Stimulated activated CD8-positive, alpha-beta memory T cell treated with anti-CD3 and anti-CD28 coated beads, Interleukin-4, amount 100 ng/mL, for 4 hours (primary cell): ENCODE measurements at places on chromosomes 3 and 15.

GRCh38 chr3:138338811-138339210, 9.2 kb upstream of the NME9 start:
- DNase-seq = no peak

GRCh38 chr15:70192041-70192440, 94.3 kb upstream of the TLE3 start:
- DNase-seq = no peak

DNA sequence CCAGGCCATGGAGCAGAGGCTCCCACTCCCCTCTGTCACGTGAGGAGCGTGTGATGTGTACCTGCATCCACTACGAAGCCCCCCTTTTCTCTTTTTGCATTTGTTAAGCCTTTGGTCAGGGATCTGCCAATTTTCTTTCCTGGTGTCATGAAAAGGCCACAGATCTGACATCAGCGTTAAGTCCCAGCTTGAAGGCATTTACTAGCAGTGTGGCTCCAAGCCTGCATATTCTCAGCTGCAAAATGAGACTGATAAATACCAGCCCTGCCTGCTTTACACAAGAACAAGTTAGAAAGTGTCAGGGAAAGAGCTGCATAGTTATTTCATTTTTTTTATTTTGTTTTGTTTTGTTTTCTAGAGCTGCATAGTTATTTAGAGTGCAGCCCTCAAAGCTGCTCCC, 2.3 kb upstream of the ANKRD63 start:
- no peak for DNase-seq

DNA sequence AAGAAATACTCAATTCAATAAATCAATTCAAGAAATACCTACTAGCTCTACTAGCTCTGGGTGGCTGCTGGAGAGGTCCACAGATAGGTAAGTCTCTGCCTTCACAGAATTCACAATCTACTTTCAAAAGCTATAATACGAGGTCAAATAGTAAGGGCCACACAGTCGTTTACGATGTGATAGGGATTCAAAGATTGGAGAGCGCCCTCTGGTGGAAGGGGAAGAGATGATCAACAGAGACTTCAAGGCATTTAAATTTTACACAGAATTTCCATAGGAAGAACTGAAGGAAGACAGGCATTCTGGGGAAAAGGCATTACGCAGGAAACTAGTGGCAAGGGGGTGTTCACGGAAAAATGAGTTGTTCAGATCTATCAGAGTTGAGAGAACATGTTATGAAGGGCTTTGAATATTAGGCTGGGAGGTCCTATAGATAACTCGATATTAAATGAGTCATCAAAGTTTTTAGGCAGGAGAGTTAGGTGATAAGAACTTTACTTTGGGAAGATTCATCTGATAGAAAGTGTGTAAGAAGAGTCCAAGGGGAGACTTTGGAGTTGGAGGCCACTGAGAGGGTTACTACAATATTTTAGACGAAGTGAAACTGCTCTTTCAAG, 128.8 kb downstream of the FRMD5 start:
- peak; percentile 10 for DNase-seq

GRCh38 chr3:50323614-50324199, 1.2 kb upstream of the HYAL2 start:
- no peak for DNase-seq

- DNase-seq = no peak
Measured at GRCh38 chr3:160448845-160449635, 546 bp downstream of the TRIM59 start.

DNA sequence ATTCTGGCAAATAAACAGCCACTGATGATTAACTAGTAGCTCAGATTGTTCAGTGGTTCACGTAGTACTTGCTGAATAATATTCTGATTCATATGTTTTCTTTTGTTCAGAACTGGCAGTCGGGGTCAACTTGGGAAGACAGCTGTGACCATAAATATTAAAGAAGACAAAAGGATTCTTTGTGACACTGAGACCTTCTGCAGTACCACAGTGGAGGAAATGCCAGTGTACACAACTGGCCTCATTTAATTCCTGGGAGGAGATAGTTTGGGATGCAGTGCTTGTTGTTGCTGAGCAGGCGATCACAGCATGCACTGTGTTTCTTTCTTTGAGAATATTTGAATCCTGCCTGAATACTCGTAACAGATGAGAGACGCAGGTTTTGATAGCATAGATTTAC, 26.7 kb upstream of the MCF2L2 start:
- DNase-seq = no peak

GRCh38 chr3:50675179-50676030, 678 bp downstream of the DOCK3 start:
- no peak for DNase-seq

DNA sequence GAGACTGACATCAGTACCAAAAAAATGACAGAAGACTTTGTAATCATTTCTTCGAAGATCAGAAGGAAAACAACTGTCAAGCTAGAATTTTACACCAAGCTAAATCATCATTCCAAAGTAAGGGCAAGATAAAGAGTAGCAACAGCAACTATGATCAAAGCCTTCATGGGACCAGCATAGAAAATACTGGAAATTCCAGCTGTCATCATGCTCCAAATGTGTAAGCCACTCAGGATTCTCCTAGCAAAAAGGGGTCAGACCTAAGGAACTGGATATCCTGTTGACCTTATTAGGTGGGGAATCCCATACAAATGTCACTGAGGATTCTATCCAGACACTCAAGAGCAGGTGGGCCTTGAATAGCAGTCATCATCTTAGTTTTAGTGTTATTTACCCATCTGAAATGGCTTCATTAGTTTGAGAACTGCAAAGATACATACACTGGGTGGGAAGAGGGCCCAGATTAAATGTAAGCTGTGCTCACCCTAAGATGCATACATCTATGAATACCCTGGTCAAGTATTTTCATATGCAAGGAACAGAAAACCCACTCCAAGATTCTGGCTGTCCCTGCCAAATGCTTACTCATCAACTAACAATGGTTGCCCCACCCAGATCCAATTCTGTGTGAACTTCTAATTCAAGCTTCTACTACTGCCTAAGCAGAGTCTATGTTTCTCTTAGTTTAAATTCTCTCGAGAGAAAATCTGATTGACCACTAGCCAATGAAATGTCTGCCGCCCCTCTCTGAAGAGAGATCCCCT, 33.5 kb downstream of the CLDN18 start:
- no peak for DNase-seq

DNA sequence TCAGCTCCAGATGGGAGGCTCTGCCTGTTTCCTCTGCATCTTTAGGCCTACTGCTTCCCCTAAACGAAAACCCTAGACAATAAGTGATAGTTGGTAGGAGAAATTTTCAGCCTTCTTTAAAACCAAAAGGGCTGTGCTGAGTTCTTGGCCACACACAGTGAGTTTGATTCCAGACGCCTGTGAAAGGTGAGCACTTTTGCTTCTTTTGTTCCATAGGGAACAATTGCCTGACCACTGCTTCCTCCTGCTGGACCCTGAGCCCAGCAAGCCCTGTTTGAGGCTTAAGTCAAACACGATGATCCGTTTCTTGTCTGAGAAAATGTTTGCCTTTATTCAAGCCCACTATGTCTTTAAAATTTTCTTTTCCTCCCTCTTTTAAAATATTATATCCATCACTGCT, 493.9 kb downstream of the ZIC1 start:
- DNase-seq = no peak

- no peak for DNase-seq
Measured at GRCh38 chr3:57230006-57230405, 2.5 kb downstream of the APPL1 start.

GRCh38 chr15:94042180-94042928, 189.0 kb upstream of the MCTP2 start:
- no peak for DNase-seq

DNA sequence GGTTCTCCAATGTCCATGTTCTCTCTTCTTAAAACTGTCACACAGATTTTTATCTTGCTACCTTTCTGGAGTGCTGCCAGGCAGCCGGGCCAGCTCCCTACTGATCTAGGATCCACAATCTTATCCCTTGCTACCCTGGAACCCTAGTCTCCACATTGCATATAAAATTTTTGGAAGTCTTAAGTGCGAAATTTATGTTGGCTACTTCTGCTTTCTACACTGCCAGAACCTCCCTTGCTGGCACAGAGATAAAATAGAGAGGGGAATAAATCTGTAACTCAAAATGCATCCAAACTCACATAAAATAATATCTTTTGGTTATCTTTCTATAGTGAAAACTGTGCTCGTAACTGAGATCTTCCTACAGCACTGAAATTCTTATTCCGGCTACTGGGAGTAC, 182.6 kb downstream of the ZPLD1 start:
- no peak for DNase-seq

- DNase-seq = no peak
Measured at GRCh38 chr3:124927574-124928045, 6.9 kb downstream of the MUC13 start.

DNA sequence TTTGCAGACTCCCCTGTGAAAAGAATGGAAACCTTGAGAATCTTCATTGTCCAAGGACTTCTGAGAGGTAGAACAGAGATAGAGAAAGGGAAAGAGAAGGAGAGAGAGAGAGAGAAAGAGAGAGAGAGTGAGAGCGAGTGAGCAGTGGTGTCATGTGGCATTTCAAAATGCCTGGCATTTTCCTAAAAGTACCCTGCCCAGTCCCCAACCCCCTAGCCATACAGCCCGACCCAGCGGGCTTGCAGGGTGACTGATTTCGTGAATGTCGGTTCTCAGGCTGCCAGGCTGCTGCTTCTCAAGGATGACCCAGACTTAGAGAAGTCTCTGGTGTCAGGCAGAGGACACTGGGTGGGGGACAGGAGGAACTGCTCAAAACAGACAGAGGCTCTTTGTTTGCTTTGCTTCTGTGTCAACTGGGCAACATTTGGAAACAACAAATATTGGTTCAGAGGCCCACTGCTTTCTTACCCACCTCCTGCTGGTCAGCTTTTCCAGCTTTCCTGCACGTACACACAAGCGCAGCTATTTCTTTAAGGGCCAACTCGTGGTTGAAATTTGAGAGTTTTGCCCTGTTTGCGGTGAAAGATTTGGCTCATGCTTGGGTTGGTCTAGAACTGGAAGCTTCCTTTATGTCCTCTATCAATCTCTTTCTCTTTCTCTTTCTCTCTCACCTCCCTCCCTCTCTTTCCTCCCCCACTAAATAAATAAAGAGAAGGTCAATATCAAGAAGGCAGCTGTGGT, 3.7 kb upstream of the TF start:
- DNase-seq = no peak

DNA sequence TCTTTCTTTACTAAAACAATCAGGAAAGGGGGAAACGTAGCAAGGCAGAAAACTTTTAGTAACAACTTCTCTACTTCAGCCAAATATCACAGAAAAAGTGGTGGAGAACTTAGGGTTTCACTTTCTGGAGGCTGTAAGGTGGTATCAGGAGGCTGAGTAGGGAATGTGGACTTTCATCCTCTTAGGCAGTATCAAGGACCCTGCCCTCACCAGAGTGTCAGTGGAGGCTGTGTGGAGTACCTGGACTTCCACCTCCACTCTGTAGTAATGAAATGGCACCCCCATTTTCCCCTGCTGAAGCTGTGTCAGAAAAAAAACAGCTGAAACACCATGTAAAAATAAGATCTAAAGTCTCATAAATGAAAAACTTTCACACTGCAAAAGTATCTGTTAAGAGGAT, 11.2 kb upstream of the HHLA2 start:
- no peak for DNase-seq

DNA sequence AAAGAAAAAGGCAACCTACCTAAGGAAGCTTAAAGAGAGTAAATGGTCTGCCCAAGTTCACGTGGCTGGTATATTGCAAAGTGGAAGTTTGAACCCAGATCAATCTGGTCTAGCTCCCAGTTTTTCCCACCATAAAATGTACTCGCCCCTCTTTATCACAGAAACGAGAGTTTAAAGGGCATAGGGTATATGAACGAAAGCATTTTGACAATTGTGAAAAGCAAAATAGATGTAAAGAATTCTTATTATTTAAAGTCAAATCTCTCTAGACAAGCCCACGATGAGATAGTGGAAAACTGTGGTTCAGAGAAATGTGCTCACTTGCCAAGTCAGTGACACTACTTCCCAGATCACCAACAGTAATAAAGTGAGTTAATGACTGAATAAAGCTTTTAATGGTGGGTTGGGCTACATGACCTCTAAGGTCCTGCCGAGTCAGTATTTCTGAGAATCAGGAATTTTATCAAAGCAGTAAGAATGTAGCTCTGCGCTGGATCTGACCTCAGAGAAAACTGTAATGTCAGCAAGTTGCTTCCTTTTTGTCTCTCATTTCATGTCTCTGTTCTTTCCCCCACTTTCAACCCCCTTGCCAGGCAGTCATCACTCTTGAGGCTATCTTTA, 23.3 kb upstream of the NEO1 start:
- DNase-seq = no peak

DNA sequence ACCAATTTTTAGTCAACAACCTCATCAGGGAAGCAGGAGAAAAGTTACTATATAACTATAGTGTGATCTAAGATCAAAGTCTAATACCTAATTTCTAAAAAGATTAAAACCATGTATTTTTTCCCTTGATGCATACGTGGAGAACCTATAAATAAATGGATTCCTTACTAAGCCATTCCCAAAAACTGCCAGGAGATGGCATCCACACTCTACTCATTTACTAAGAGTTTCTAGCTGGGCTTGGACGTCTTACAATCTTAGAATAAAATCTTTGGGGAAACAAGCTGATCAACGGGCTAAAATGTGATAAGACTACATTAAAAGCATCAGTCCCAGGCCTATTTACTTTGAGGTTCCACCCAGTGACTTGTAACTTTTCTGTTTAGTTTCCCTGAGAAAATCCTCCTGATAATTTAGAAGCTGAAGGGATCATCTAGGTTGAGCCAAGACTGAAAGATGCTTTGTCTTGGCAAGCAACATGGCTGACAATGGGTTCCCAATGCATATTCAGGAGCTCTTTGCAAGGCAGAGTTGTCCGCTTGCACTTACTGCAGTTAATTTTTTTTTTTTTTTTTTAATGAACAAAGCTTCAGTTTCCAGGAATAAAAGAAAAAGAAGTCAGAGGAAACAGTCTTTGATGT, 85.5 kb upstream of the FGF12 start:
- DNase-seq = no peak

DNA sequence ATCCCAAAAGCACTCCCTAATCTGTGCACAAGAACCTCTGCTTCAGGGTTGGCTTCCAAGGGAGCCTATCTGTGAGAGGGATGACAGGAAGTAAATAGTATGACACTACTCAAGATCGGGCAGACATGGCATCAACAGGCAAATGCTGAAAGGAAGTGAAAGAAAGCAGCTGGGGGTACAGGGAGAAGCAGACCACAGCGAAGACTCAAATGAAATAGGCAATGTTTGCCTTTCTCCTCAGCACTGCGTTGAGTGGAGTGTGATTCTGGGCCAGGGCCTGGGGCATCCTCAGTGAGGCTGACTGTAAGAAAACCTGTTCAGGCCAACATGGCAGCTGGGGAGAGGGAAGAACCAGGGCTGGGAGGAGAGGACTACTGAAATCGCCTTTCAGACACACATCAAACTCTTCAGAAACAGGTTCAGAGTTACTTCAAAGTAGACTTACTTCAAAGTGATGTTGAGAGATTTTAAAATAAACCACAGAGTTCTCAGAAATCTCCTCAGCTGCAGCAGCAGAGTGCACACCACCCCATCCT, 96.6 kb downstream of the SLC9A9 start:
- no peak for DNase-seq

GRCh38 chr3:55292360-55292759, 194.7 kb downstream of the WNT5A start:
- no peak for DNase-seq

- no peak for DNase-seq
Measured at GRCh38 chr3:124985349-124985748, 50.8 kb upstream of the MUC13 start.

- no peak for DNase-seq
Measured at GRCh38 chr15:83904107-83905040, 250.5 kb downstream of the ADAMTSL3 start.
